NCI-H774 (cell line): ENCODE measurements at places on chromosomes 11 and 22.

DNA sequence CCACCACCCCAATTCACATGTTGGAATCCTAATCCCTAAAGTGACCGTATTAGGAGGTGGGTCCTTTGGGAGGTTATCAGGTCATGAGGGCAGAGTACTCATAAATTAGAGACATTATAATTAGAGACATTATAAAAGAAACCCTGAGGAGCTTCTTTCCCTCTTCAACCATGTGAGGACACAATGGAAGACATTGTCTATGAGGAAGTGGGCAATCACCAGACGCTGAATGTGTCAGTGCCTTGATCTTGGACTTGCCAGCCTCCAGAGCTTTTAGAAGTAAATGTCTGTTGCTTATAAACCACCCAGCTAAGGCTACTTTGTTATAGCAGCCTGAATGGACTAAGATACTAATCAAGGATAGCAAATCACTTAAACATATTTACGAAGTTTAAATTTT is 14.8 kb downstream of the GAB2 start:
- DNase-seq: no peak

GRCh38 chr11:130480186-130480585 is 31.7 kb downstream of the ADAMTS15 start:
- no peak for DNase-seq

GRCh38 chr11:111941963-111942362 is 4.8 kb downstream of the DIXDC1 start:
- DNase-seq: no peak

DNA sequence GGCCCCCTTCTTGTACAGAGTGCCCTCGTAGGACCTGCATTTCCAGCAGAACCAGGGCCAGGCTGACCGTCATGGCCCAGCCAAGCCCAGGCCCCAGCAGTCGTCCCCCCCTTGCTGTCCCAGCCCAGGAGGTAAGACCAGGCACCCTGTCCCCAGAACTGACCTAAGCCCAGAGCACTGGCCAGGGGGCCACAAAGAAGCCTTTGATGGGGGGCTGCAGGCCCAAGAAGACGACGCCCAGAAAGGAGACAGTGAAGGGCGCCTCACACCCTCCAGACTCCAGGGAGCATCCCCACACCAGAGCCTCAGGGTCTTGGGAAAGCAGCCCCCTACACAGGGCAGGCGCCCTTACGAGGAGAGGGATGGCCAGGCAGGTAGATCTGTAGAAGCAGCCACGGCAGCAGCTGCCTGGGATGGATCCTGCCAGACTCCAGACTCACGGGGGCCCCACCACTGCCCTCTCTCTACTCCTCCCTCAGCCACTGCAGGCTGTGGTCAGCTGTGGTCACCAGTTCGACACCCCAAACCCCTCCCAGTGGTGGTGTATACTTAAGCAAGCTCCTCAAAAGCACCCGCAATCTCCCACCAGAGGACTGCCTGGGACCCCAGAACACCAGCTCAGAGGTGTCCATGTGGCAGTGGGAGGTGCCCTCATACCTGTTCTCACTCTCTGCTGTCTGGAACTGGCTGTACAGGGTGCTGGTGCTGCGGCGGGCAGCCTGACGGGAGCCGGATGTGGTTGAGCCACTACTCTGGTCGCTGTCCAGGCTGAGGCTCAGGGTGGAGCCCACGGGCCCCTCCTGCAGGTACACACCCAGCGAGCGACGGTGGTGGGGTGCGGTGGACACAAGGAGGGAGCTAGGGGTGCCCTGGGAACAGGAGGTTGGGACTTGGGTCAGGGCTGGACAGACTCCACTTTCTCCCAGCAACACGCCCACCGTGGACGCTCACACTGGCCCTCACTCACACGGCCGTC is 27.0 kb downstream of the SBF1 start:
- no peak for DNase-seq

DNA sequence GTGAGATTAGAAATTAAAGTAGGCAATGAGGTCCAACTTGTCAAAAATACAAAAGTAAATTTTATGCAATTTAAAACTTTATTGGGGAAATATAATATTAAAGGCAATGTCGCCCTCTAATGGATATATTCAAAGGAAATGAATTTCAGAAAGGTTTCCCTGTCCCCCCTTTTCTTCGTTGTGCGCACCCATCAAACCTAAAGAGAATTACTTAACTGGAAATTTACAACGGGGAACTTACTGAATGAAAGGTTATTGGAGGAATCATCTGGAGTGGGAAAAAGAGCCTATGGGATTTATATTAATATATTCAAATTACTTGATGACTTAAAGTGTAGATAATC is 1.7 kb upstream of the ABTB2 start:
- DNase-seq: no peak

GRCh38 chr11:114172055-114172861 is 112.7 kb downstream of the ZBTB16 start:
- no peak for DNase-seq

DNA sequence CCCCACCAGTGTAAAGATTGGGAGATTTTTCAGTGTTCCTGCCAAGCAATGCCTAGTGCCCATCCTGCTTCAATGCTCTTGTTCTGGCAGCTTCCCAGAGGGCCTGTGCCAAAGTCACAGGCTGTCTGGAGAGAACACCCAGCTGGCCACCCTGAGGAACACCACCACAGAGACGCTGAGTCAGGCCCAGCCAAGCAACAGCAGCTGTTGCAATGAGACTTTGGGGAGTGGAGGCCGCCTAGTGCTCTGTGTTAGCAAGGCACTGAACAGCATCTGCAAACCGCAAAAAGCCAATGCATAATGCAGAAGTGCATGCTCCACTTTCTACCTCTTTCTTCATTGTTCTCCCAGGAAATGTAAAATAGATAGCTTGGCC is 168.1 kb downstream of the NXPE2 start:
- no peak for DNase-seq

DNA sequence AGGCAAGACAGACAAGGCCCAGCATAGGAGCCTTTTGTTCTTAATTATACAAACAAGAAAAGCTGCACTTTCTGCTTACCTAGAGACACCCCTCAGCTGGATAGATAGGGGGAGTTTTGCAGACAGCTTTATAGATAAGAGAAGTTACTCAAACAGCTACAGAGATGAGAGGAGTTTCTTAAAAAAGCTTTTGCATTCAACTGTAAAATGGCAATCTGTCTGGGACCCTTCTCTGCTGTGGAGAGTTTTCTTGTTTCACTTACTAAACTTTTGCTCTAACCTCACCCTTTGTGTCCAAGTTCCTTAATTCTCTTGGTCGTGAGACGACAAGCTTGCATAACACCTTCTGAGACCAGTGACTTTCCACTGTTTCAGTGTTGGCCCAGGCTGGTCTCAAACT is 103.8 kb upstream of the CHORDC1 start:
- no peak for DNase-seq

DNA sequence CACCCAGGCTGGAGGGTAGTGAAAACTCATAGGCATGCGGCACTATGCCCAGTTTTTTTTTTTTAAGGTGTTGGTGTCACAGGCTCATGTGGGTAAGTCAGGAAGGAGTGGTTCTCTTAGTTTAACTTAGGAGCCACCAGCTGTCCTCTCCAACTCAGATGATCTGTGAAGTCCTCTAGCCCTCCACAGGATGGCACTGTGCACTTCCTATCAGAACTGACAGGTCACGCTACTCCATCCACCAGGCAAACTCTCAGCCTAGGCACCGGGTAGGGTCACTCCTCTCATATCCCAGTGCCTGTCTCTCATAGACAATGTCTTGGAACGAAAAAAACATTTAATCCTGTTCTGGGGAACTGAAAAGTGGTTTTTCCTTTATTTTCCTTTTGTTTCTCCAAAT is 16.5 kb downstream of the NAP1L4 start:
- peak; percentile 3 for DNase-seq
